ENCODE measurements at places on chromosomes 7 and 10. TPM values are rescaled to one million over a fixed set of nuclear protein-coding genes. Genes with fewer than 3 reads are reported as not detected.

DNA sequence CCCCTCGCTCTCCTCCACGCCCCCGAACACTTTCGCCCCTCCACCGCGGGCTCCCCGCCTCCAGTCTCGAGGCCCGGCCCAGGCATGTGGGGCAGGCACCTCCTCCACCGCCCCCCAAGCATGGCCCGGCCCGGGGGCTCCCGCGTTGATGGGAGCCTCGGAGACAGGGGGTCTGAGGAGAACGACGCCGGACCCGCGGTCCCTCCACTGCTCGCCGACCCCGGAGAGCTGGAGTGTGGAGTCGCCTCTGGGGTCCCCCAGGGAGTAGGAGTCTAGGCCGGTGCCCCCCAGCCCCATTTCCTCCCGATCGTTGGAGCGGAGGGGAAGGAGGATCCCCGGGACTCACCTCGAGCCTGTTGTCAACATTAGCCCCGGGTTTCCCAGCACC is 206 bp downstream of the UPF2 start:
- DNase-seq: peak; percentile 61

DNA sequence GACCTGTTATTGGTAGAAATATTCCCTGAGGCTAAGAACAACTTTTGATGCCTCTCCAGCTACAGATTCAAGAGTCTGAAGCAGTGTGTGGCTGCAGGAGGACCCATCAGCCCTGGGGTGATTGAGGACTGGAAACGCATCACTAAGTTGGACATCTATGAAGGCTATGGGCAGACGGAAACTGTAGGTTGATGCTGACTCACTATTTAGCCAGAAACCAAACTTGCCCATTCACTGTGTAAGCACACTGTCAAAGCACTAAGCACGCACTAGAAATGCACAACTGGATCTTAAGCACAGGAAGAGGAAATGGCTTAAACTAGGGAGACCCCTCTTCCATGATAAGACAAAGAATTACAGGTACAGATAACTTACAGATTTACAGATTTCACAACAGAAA is 20.8 kb downstream of the ACSM6 start:
- no peak for DNase-seq

- peak; percentile 83 for DNase-seq
Measured at GRCh38 chr10:80407812-80408241, 524 bp upstream of the PRXL2A start.

DNA sequence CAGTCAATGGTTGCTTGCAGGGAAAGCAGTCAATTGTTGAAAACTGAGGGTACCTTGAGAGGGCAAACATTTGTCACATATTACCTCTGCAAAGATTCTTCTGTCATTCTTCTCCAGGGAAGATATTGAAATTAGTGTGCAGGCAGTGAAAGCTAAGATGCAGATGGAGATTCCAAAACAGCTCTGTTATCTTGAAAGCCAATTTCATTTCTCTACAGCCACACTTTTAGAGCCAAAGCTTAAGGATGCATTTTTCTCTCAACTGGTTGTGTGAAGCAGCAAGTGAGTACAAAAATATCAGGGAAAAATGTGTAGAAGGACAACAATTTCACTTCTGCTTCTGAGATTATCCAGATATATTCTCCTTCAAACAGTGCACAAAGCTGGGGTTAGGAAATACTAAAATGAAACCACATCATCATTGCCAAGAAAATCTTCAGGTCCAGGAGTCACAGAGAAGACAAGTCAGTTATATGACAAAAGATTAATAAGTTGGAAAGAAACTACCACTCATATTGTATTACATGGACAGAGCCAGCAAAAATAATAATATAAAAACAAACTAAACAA is 16.3 kb downstream of the SGMS1 start:
- DNase-seq: no peak

DNA sequence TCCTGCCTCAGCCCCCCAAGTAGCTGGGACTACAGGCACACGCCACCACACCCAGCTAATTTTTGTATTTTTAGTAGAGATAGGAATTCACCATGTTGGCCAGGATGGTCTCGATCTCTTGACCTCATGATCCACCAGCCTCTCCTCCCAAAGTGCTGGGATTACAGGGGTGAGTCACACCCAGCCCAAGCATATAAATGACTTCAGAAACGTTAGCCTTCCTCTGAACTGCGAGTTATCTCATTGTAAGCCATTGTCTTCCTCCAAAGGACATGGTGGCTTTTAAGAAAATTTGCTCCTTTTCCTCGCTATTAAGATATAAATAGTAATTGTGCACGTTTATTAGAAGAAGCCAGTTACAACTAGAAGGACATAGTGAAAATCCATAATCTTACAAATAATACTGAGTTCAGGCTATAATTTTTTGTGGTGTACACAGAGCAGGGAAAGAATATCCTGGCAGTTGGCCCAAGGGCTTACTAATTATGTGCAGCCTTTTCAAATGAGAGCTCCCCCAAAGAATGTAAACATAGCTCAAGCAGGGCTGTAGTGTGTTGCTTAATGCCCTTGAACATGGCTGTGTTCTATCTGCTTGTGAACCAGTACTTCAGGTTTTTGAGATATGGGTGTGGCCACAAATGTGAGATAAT is 495.8 kb downstream of the PARD3 start:
- no peak for DNase-seq

- DNase-seq: no peak
Measured at GRCh38 chr7:105497016-105497415, 25.1 kb downstream of the PUS7 start.

DNA sequence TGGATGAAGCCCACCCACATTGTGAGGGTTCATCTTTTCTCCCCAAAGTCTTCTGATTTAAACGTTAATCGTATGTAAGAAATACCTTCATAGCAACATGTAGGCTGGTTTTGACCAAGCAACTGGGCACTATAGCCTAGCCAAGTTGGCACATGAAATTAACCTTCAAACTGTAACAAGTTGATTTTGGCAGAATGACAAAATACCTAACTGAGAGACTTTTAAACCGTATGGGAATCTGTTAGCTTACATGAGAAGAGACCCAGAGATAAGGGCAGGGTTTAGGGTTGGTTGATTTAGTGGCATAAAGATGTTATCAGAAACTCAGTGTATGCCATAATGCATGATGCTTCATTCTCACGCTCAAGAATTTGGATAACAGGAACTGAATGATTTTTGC is 69.5 kb downstream of the CDK13 start:
- DNase-seq: no peak

DNA sequence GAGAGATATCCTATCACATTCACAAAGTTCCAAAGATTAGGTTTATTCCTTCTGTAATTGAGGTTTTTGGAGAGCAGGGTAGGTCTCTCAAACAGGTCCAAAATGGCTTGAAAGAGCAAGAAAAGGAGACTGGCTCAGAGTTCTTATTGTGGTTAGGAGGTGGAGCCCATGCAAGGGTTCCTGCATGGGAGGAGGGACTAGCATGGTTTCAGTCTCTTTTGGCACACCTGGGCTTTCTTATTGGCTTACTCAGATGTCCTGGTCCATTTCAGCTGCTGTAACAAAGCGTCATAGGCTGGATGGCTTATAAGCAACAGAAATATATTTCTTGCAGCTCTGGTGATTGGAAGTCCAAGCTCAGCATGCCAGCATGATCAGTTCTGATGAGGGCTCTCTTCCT is 493.1 kb downstream of the REEP3 start:
- DNase-seq: no peak

DNA sequence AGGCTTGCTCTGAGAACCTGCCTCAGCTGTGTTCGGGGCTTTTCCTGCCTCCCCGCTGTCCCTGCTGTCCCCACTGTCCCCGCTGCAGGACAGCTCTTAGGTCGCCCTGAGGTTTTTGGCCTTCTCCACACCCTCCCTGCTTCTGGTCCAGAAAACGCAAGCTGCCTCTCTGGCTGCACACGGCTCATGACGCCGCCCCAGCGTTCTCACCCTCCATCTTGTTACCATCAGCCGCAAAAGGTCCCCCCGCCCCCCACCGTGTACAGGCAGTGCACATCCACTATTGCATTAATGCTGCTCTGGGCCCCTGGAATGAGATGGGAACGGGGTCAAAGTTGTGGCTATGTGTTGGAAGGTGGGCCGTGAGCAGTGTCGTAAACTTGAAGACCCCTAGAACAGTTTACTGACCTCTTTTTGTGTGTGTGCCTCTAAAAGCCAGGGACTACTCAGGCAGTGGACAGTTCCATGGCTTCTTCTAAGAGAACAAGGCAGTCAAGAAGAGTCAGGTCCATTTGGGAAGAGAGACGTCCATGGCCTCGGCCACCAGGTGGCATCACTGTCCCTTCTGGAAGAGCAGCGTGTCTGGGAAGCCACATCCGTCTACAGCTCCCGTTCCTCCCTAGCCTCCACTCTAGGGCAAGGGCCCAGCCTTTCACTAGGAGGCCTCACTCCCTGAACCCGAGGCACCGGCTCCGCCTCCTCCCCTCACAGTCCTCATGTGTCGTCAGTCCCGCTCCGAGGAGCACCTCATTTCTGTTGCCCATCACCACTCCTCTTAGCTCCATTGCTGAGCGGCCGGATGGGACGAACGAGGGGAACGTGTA is 38.5 kb upstream of the MKRN1 start:
- peak; percentile 82 for DNase-seq

DNA sequence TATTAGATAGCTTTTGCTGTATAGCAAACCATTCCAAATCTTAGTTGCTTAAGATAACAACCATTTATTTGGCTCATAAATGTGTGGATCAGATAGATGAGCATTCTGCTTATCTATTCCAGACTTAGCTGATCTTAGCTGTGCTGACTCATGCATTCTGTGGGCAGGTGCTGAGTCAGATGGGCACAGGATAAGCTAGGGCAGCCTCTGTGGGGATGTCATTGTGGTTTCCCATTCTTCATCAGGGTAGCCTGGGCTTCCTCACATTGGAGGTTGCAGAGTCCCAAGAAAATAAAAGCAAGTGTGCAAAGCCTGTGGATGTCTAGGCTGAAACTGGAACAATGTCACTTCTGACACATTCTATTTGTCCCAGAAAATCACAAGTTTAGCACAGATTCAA is 917.0 kb downstream of the TYW1 start:
- DNase-seq: no peak

DNA sequence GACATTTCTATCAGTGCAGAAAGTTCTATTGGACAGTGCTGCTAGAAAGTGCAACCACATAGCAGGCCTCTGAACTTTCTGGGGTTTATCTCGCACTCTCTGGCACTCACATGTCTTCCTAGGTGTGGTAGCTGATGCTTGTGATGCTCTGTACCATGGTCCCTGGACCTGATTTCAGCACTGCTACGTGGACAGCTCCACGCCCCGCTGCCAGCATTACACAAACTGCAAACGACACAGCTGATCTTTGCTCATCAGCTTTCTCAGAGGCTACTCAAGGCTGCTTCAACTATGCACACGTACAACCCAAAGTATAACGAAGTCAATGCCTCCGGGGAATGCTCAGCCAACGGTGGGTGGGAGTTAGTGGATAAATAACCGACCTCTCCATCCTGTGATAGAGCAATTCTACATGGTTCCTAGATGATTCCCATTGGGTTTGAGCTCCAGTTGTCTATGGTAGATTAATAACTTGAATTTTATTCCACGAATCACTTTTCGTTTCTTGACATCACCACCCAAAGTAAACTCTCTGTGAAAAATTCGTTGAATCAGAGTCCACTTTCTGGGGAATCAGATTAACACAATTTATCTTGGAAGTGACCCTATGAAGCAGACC is 302.5 kb downstream of the ACTR3B start:
- peak; percentile 22 for DNase-seq

- no peak for DNase-seq
Measured at GRCh38 chr10:123096452-123096851, 39.3 kb upstream of the HMX3 start.

The PSD gene
- 10.4 TPM for total RNA-seq

The PTPRN2 gene
- 0.49 TPM for total RNA-seq

The SCD gene
- total RNA-seq: 271 TPM

The LRRC61 gene
- 21.8 TPM for total RNA-seq

The CRHR2 gene
- not detected for total RNA-seq
